Natural killer cell (primary cell): ENCODE measurements at places on chromosomes 3 and 15.

DNA sequence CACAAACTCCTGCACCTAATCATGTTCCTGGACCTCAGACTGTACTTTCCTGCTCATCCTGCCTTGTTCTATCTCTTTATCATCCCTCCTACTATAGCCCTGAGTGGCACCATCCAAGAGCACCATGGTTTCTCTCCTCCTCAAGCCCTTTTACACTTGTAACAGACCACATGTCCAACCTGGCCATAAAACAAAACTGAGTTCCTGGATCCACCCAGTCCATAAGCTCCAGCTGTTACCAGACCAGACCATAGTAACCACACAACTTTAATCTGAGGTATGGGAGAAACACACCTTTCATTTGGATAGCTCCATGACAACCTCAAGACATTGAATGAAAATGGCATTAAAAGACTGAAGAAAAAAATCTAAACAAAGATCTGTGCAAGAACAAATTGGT lies 9.1 kb downstream of the TM4SF18 start:
- H3K27ac ChIP-seq, result no peak overlapping the region
- H3K4me3 ChIP-seq, result no peak overlapping the region
- H3K27me3 ChIP-seq, result no peaks in the 10 kb centered on the region
- H3K4me1 ChIP-seq, result no peaks in the 10 kb centered on the region
- no peak for DNase-seq

DNA sequence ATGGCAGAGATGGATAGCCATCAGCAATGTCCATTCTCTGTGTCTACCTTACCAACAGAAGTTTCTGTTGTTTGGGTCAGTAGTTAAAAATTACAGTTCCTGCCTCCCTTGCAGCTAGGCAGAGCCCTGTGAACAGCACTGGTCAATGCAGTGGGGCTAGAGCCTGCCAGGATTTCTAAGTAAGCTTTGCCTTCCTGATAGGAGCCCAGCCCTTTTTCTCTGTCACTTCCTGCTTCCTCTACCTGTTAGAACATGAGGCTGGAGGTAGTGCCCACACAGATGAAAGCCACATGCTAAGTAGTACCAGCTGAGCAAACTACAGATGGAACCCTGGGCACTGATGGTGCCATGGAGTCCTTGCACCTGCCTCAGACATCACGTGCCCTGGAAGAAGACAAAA lies 45.0 kb downstream of the MGLL start:
- no peak overlapping the region for H3K4me3 ChIP-seq
- H3K4me1 ChIP-seq, result peaks cover 9% of the 10 kb centered on the region
- H3K27me3 ChIP-seq, result no peaks in the 10 kb centered on the region
- no peak for DNase-seq
- H3K36me3 ChIP-seq, result no peaks in the 10 kb centered on the region
- no peak overlapping the region for H3K27ac ChIP-seq

DNA sequence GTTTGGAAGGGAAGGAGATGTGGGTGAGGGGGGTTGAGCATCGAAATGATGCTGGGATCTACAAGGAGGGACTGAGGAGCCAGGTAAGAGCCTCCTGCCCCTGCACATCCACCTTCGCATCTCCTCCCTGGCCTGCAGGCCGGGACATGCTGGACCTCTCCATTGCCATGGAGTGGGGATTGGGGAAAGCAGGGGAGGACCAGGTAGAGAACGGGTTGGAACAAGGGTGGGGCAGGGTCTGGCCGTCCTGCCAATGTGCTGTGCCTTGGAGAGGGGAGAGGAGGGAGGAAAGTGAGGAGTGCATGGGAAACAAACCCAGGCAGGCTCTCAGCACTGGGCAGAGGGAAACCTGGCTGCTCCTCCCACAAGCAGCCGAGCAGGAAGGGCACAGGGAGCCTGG lies 10.6 kb downstream of the PLA2G4B start:
- no peak overlapping the region for H3K4me3 ChIP-seq
- H3K27me3 ChIP-seq, result no peaks in the 10 kb centered on the region
- no peak for DNase-seq
- no peak overlapping the region for H3K27ac ChIP-seq

DNA sequence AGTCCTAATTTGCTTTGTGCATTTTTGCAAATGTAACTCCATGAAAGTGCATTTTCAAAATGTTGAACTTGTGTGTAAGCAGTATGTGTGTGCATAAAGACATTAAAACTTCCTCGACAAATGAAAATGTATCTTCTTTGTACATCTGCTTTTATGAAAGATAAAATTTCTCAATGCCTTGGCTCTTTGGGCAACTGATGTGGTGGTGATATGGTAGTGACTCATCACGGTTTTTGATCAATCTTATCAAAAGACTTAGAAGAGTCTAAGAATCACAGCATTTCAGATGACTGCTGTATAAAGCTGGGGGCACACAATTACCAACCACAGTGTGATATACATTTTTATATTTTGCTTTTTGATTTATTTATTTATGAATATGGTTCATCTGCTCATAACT lies 5.4 kb upstream of the MASP1 start:
- H3K4me1 ChIP-seq, result no peaks in the 10 kb centered on the region
- H3K36me3 ChIP-seq, result no peaks in the 10 kb centered on the region
- H3K4me3 ChIP-seq, result no peak overlapping the region
- no peak overlapping the region for H3K27ac ChIP-seq
- DNase-seq, result no peak

DNA sequence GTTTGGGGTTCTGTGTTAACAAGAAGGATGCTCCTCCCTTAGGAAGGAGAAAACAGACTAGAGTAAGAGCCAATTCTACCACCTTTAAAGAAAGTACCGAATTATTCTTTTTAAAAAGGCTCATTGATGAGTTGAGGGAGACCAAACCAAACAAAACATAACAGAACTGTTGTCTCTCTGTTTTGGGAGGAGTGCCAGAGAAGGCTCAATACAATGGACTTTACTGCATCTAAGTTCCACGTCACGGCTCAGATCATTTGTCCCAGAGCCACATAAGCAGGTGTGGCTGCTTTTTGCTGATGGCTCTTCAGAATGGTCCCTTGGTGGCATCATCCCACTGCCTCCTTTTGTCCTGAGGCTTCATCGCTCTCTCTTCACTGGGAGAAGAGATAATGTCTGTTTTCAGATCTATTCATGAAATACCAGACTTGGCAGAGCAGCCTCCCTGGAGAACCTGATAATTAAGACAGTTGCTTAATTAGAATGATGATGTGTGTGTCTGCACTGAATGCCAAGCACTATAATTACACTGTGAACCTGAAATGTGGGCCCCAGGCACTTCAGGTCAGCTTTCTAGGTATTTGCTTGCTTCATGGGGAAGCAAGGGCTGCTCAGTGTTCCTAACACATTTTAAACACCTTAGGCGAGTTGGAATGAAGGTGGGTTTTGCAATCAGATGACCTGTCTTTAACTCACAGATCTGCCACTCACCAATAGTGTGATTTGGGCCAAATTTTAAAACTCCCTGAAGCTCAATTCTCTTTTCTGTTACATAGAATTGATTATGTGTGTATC lies 335.2 kb upstream of the MCTP2 start:
- no peak overlapping the region for H3K27ac ChIP-seq
- H3K4me3 ChIP-seq, result no peak overlapping the region
- no peaks in the 10 kb centered on the region for H3K4me1 ChIP-seq

- no peak overlapping the region for H3K4me3 ChIP-seq
- no peak overlapping the region for H3K27ac ChIP-seq
- no peaks in the 10 kb centered on the region for H3K36me3 ChIP-seq
- H3K27me3 ChIP-seq, result no peaks in the 10 kb centered on the region
- no peak for DNase-seq
These were observed 96.1 kb downstream of the RSRC1 start for GRCh38 chr3:158205994-158206393.

GRCh38 chr3:33278163-33278562 lies 921 bp downstream of the FBXL2 start:
- peaks cover 3% of the 10 kb centered on the region for H3K27me3 ChIP-seq
- H3K4me1 ChIP-seq, result no peaks in the 10 kb centered on the region
- no peaks in the 10 kb centered on the region for H3K36me3 ChIP-seq
- no peak overlapping the region for H3K4me3 ChIP-seq

DNA sequence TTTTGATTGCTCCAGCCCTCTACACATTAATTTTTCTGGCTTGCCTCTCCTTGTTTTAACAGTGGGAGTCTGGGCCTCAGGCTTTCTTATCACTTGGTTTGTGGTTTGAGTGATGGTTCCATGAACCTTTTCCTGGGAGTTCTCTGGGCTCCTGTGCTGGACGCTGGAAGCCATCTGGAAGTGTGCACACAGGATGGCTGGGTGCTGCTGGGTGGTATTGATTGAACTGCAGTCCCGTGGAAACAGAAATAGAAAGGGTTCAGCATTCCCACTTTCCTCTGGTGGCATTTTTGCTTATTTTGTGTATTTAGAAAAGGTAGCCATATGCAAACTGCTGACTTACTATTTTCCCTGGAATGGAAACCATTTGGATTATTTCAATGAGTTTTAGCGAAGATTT lies 25.6 kb downstream of the MITF start:
- H3K27me3 ChIP-seq, result no peaks in the 10 kb centered on the region
- no peak overlapping the region for H3K4me3 ChIP-seq
- H3K4me1 ChIP-seq, result no peaks in the 10 kb centered on the region

DNA sequence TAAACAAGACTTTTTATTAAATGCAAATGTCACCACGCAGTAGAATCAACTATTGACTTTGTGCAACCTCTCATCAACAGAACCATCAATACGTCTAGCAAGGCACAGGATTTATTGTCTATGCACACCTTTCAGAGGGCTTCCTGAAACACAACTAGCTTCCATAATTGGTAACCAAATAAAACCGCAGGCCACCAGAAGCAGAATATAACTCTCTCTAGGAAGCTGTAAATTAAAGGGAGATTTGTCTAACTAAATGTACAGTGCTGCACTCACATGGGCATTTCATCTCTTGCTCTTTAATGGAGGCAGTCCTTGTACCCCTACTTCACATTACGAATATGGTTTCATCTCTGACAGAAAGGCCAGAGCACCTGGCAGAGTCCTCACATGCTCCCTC lies 93.0 kb downstream of the FHIT start:
- no peak overlapping the region for H3K27ac ChIP-seq
- peaks cover 2% of the 10 kb centered on the region for H3K27me3 ChIP-seq
- no peaks in the 10 kb centered on the region for H3K36me3 ChIP-seq
- H3K4me3 ChIP-seq, result no peak overlapping the region
- H3K4me1 ChIP-seq, result no peaks in the 10 kb centered on the region
- no peak for DNase-seq

DNA sequence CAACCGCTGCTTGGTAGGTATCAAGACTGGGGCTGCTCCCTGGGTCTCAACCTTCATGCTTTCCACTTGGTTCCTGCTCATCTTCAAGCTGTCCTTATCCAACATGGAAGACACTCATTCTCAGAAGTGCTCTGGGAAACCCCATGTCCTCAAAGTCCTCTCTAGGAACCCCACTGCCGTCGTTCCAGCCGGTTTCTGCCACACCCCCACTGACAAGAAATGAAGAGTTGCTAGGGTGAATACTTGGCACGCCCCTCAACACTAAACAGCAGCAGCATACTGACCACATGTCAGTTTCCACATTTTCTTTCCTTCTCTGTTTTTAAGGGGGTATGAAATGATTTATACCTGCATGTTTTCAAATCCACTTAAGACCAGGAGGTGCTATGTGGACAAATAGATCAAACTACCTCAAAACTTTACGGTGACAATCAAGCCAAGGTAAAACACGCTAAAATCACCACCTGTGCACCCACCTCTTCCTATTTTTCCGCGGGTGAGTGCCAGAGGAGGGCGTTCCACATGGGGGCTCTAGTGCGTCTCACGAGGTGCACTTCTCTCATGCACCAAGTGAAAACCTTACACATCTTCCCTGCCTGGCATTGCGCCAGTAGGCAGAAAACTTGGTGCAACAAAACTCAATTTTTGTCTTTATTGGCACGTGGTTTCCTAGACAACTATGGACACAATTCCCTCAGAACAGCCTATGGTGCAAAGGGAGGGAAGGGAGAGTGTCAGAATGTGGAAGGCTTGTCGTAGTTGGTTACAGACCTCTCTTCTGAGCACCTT lies 125.1 kb downstream of the TJP1 start:
- H3K36me3 ChIP-seq, result no peaks in the 10 kb centered on the region
- no peak for DNase-seq
- H3K27ac ChIP-seq, result no peak overlapping the region
- no peaks in the 10 kb centered on the region for H3K4me1 ChIP-seq
- H3K4me3 ChIP-seq, result no peak overlapping the region
- no peaks in the 10 kb centered on the region for H3K27me3 ChIP-seq

GRCh38 chr3:81433675-81434074 lies 327.8 kb downstream of the GBE1 start:
- H3K27me3 ChIP-seq, result no peaks in the 10 kb centered on the region
- H3K27ac ChIP-seq, result no peak overlapping the region
- no peaks in the 10 kb centered on the region for H3K4me1 ChIP-seq
- H3K36me3 ChIP-seq, result no peaks in the 10 kb centered on the region
- DNase-seq, result no peak

GRCh38 chr15:63077952-63078351 lies 35.4 kb downstream of the TPM1 start:
- no peak for DNase-seq
- H3K27me3 ChIP-seq, result no peaks in the 10 kb centered on the region
- H3K4me1 ChIP-seq, result peaks cover 8% of the 10 kb centered on the region
- H3K36me3 ChIP-seq, result no peaks in the 10 kb centered on the region
- no peak overlapping the region for H3K4me3 ChIP-seq
- no peak overlapping the region for H3K27ac ChIP-seq

DNA sequence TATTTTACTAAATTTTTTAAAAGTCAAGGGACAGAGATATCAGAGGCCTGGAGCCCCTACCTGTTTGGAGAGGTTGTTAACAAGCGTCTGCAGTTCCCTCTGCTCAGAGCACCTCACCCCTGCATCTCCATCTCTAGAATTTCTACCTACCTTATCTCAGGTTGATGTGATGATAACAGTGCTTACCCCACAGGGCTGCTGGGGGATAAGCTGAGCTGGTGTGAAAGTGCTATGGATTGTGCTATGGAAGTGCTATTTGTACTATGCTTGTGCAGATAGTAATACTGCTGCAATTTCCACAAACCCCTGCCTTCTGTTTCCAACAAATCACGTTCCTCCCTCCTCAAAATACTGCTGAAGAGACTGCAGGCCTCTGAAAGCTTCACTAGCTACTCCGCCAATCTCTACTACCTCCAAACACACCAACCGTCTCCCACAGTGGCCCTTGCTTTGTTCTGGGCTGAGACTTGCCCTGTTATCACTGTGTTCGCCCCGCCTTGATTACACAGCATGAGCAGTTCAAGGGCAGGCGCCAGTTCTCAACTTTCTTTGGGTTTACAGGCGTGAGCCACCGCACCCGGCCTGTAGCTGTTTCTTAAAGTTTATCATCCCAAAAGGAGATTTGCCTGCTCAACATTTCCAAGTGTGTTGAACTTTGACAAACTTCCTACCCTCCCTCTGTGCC lies 28.4 kb upstream of the PARL start:
- H3K27me3 ChIP-seq, result no peaks in the 10 kb centered on the region
- no peaks in the 10 kb centered on the region for H3K4me1 ChIP-seq
- H3K36me3 ChIP-seq, result no peaks in the 10 kb centered on the region
- no peak for DNase-seq

GRCh38 chr15:77646104-77646694 lies 13.5 kb upstream of the LINGO1 start:
- H3K36me3 ChIP-seq, result no peaks in the 10 kb centered on the region
- no peak for DNase-seq
- H3K27me3 ChIP-seq, result no peaks in the 10 kb centered on the region
- H3K4me1 ChIP-seq, result no peaks in the 10 kb centered on the region
- no peak overlapping the region for H3K4me3 ChIP-seq
- no peak overlapping the region for H3K27ac ChIP-seq
